ENCODE measurements at places on chromosomes 2 and 18.

DNA sequence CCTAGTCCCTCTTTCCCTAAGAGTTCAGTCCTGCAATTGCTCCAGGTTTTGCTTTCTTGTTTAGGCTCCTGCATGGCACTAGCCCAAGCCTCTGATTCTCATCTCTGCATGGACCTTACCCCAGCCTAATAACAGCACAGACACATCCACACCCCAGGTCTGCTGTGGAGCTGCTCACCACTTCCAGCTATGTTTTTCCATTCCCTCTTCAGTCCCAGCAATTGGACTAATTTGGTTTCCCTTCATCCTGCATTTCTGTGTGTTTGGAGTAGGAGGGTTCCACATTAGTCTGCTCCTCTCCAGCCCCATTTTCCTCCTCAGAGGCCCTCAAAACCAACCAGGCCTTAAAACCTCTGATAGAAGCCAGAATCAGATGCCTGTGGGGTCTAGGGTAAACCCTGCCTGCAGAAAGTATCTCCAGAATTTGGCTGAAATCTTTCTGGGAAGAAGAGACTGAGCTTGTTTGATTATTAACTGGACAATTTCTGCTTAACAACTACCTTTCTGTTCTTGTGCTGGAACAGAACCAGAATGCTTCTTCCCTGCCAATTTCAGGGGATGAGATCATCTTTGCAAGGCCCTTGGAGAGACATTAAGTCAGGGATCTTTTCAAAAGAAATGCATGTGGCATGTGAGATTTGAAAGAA, 95.9 kb downstream of the GFPT1 start:
- peak; percentile 33 for DNase-seq

- no peak for DNase-seq
Measured at GRCh38 chr2:120398051-120398995, 52.4 kb downstream of the INHBB start.

GRCh38 chr18:34723143-34723542, 13.0 kb downstream of the DTNA start:
- no peak for DNase-seq

- no peak for DNase-seq
Measured at GRCh38 chr18:80201739-80202138, 45.6 kb downstream of the PARD6G start.

GRCh38 chr2:237291138-237291792, 122.7 kb downstream of the COL6A3 start:
- DNase-seq = peak; percentile 96

GRCh38 chr2:31228717-31229116, 5.2 kb upstream of the EHD3 start:
- no peak for DNase-seq
